ENCODE measurements at places on chromosomes 3 and 15.

DNA sequence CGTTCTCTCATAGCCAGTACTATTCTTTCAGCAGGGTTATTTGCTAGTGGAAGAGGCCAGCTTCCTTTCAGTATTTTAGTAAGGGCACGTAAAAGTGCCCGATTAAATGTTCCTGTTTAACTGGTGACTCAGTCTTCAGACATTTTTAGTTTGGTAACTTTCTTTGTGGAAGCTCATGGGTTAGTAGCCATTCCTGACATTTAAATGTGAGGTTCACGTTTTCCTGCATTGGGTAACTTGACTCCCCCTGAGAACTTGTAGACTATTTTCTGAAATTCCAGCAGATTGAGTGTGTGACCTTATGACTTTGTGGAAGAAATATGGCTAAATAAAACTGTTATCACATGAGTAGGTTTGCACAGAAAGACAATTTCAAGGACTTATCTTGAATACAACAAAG lies 16.9 kb downstream of the ABHD2 start:
- no peak for DNase-seq

DNA sequence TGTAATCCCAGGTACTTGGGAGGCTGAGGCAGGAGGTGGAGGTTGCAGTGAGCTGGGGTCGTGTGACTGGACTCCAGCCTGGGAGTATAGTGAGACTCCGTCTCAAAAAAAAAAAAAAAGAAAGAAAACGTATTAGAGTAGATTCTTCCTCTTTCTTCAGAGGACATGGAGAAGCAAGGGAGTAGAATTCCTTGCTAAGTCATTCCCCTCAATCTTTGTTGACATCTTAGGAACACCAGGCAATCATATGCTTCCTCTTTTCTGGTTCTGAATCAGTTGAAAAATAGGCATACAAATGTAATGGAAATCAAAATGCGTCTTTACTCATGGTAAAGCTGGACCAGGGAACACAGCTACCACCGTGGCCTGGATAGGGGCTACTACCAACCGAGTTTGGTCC lies 38.3 kb upstream of the ATOSA start:
- DNase-seq, result no peak

GRCh38 chr3:15535732-15536131 lies 14.2 kb upstream of the COLQ start:
- DNase-seq, result no peak

GRCh38 chr3:47301456-47301855 lies 18.7 kb downstream of the KLHL18 start:
- DNase-seq, result no peak

GRCh38 chr3:83622526-83622925 lies 1336.3 kb upstream of the CADM2 start:
- no peak for DNase-seq

- no peak for DNase-seq
These were observed 95.8 kb downstream of the P3H2 start for GRCh38 chr3:190024912-190025311.

DNA sequence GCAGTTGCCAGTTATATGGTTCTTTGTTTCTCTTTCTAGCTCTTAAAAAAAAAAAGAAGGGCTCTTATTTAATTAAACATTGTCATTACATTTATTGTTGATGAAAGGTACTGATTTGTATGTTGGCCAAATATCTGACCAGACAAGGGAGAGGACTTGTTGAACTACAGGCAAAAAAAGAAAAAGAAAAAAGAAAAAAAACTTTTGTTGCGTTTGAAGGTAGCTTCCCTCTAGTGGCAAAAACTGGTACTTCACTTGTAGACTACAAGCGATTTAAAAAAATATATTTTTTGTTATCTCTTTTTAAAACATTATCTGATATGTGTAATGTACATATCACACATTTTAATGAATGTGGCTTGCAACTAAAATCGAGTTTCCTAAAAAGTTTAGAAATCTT lies 280.6 kb downstream of the ROBO2 start:
- DNase-seq, result peak; percentile 16

DNA sequence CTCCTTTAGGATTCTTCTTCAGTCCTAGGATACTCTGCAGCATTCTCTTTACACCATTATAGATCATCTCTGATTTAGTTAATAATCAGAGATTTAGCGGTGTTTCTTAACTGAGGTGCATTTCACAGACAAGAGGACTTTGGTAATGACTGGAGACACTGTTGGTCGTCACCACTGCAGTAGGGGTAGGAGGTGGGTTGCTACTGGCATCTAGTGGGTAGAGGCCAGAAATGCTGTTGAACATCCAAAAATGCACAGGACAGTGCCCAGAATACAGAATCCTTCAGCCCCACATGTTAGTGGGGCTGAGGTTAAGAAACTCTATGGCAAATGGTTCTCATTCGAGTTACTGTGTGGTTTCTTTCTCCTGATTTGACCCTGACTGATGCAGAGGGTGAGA lies 80.4 kb upstream of the LMCD1 start:
- no peak for DNase-seq

GRCh38 chr3:172159376-172159775 lies 120.0 kb downstream of the FNDC3B start:
- DNase-seq, result no peak

DNA sequence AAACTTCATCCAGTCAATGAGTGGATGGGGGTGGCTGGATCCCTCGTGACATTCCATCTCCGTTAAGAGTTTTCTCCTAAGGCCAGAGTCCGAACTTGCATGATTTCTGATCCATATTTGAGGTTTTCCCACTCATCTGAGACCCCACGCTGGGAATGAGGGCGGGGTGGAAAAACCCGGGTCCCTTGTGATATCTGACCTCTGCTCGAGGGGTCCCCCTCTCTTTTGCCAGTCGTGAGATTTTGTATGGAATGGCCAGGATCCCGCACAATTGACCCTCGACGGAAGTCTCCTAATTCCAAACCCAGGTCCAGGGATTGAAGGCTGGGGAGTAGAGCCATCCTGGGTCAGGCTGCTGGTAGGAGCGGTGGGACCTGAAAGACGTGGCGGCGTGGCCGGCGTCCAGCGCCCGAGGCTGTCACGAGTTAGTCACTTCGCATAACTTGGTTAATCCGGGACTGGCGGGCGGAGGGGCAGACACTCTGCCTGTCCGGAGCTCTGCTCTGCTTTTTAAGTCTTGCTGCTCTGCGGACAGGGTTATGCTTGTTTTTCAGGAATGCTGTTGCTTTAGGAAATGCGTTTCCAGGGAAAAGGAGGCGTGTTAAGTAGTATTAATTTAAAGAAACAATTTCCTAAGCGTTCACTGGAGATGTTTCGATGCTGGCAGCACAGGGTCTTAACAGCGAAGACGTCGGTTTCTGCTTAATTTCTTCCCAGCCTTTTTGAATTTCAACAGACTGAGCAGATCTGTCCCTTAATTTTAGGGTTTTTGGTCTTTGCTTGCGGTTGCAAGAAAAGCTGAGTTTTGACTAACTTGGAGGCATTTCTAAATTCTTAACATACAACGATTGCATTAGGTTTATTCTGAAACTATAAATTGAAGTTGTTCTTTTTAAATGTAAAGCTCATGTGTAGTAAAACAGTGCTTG lies 69.7 kb upstream of the LRRFIP2 start:
- peak; percentile 69 for DNase-seq

DNA sequence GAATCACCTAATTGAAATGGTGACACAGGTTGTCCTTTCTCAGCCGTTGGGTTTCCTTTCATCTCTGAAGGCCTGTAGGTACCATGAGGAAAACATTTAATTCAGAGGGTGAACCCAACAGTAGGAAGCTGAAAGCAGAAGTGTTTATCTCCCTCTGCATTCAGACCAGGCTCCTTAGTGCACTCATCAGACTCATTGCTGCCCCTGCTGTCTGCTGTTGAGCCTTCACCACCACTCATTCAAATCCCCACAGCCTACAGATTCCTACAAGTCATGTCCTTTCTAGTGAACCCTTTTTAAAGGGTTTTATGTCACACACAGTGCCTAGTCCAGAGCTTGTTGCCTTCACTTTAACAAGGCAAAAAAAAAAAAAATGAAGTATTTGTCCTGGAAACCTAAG lies 13.4 kb downstream of the WDR48 start:
- peak; percentile 15 for DNase-seq

DNA sequence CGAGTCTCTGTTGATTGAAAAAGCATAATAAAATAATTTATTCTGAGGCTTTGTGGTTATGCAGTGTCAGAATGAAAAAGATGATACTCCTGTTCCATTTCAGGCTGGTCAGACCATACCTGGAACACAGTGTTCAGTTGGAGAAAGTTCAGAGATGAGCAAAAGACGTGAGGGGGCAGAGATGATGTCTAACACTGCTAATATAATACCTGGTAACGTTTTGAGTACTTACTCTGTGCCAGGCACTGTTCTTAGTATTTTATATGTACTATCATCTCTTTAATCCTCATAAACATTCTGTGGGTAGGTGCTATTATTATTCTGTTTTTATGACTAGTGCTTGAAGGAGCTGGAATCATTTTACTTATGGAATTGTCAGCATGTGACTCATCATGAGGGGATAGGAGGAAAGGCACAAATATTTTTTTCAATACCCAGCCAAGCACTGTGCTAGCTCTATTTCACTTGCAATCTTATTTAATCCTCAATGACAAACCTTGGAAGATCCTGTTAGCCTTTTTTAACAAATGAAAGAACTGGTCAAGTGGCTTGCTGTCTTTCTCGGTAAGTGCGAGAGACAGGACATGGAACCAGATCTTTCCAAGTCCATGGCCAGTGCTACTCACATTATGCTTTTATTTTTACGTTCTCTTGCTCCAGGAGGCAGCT lies 31.8 kb downstream of the IQGAP1 start:
- no peak for DNase-seq

DNA sequence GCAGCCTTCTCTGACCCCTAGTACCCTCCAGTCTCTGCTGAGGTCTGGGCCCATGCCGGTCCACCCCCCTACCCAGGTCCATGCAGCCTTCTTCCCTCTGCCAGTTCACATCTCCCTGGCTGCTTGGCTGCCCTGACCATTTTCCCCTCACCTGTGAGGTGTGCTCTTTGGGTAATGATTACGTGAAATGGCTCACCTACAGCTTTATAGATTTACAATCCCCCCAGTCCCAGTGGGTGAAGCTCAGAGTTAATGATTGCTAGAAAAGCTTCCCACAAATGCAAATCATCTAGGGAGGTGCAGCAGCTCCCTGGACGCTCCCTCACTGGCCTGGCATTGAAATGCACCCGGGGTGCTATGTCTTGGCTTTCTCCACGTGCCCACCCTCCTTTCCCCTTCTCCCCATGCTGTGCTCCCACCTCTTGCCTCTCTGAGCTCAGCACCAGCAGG lies 18.7 kb downstream of the PAQR5 start:
- DNase-seq, result no peak

DNA sequence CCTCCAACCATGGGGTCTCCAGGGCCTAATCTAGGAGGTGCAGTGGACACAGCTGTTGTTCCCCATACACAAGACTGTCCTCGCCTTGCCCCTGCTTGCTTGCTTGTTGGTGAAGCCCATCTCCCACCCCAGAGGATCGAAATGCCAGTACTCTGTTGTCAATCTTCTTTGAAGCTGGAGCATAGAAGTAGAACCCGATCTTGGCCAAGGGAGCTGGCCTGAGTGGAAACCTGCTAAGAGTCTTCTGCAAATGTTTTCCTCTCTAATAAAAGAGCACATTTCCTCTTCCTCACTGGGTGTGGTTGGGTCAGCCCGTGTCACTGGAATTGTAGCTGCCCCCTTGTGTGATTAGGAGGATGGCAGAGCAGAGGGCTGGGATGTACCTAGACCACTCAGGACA lies 85.4 kb downstream of the HES1 start:
- DNase-seq, result no peak

DNA sequence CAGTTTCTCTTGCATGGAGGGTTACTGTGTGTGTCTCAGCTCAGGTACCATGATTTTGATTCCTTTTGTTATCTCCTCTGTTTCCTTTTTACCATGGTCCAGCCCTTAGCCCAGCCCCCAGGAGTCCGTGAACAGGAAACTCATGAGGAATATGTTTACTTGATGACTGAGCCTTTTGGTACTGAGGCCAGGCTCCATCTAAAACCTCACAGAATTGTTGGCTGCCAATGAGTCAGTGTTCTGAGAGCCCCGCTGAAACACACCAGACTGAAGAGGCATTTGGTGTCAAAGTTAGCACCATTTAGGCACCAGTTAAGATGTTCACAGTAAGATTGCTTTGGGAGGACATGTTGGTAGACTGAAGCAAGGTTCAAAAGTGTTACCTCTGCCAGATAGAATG lies 80.9 kb downstream of the DGKG start:
- DNase-seq, result no peak

DNA sequence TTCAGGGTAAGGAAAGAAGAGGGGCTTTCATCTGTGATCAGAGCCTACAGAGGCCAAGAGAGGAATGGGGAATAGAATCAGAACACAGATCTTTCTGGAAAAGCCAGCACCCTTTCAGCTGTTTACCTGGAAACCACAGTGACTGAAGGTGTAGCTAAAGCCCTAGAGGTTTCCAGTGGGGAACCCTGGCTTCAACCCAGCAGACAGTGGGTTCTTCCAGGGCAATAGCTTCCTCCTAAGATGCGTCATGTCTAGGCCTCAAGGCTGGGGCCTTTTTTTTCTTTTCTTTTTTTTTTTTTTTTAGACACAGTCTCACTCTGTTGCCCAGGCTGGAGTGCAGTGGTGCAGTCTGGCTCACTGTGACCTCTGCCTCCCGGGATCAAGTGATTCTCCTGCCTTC lies 3.1 kb upstream of the CPNE9 start:
- no peak for DNase-seq

- DNase-seq, result no peak
These were observed 23.1 kb downstream of the XXYLT1 start for GRCh38 chr3:195247863-195248189.

DNA sequence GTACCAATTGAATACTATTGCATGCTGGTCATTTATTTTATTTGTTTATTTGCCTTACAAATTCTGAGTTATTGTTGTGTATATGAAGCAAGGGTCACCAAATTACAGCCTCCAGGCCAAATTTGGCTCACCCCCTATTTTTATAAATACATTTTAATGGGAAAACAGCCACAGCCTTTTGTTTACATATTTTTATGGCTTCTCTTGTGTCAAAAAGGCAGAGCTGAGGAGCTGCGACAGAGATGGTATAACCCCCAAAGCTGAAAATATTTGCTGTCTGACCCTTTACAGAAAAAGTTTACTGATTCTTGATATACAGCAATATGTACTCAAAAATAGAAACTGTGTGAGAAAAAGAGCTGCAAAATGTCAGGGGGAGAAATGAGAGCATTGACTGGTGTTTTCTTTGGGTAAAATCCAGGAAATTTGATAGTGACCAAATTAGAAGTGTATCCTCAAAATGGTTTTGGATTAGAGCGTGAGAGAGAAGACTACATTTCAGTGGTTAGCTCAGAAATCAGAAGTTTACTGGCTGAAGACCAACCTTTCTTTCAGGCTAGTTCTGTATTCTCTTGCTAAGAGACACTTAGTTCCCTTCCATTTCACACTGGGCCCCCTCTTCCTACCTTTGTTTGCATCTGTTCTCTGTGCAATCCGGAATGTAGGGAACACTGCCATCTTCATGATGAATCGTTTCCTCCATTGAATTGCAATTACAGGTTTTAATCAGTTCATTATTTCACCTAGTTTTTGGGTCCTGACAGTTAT lies 757.8 kb downstream of the AGBL1 start:
- no peak for DNase-seq

DNA sequence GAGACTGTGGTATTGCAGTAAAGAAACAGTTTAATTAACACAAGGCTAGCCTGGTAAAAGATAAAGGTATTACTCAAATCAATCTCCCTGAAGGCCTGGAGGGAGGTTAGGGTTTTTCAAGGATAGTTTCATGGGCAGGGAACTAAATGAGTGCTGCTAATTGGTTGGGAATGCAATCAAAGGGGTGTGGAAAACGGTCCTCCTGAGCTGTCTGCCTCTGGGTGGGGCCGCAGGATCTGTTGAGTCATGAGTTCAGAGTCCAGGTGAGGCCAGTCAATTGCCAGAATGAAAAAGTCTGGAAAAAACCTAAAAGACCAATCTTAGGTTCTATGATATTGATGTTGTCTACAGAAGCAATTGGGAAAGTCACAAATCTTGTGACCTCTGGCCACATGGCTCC lies 293.2 kb downstream of the MCTP2 start:
- DNase-seq, result no peak

Measured in nephron progenitor cell (in vitro differentiated cells).